NCI-H146 (cell line): ENCODE measurements at places on chromosomes 6 and 20.

DNA sequence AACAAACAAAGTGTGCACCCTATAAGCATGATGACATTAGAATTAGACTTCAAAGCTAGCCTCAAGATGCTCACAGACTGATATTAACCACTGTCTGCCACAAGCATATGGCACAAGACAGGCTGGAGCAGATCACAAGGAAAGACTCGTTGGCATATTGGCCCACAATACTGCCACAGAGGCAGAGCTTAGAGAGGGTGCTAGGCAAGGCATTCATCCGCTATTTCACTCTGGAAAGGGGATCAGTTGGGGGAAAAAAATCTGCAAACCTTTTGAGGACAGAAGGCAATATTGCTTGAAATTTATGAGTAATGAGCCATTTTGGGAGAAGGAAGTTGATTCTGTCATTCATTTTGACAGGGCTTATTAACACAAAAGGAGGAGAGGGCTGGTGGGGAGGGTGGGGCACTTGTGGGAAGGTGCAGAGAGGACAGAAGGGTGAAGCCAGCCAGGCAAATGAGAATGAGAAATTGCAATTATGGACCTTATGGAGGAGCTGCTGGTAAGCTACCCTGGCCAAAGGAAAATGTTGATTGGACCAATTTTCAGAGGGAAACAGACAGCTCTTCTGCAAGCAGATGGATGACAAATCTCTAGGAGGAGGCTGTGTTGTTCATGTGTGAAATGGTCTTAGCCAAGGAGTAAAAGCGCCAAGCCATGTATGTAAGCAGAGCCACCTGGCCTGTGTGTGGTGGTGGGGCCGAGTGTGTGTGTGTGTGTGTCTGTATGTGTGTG is 187.7 kb downstream of the GMPR start:
- DNase-seq: no peak

DNA sequence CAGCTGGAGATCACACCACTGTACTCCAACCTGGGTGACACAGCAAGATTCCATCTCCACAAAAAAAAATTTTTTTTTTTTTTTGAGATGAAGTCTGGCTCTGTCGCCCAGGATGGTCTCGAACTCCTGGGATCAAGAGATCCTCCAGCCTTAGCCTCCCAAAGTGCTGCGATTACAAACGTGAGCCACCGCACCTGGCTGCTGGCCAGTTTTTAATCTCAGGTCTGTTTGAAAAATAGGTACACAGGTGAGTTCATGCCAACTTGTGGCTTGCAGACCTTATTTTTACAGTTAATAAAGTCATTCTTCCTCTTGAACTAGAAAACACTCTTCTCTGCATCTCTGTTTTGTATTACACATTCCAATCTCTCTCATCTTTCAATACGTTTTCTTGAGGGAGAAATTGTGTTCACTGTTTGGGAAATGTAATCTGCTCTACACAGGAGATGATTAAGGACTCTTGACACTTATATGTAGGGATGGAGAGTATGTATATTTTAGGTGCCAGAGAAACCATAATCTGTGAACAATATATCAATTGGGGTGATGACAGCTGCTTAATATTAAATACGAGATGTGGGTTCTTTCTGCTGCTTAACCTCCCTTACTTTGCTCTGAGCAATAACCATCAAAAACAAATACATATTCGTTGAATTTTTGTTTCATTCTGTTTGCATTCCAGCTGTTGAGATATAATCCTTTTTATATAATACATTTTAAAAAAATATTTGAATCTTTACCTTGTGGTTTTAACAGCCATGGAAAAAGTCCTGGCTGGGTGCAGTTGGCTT is 17.7 kb upstream of the RIPOR3 start:
- no peak for DNase-seq

DNA sequence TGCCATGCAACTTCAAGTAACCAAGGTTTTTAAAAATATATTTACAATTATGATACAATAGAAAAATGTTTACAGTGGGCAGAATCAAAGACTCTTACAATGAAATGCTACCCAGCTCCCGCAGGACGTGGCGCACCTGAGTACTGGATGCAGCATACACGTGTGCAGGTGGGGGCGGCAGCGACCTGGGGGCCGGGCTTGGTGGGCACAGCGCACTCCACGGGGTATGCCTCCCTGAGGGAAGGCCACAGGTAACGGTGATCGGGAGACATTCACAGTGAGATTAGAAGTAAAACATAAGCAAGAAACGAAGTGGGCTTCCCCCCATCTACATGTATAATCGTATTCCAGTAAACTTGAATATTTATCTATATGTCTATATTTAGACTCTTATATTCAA is 54.2 kb downstream of the WDR27 start:
- no peak for DNase-seq

DNA sequence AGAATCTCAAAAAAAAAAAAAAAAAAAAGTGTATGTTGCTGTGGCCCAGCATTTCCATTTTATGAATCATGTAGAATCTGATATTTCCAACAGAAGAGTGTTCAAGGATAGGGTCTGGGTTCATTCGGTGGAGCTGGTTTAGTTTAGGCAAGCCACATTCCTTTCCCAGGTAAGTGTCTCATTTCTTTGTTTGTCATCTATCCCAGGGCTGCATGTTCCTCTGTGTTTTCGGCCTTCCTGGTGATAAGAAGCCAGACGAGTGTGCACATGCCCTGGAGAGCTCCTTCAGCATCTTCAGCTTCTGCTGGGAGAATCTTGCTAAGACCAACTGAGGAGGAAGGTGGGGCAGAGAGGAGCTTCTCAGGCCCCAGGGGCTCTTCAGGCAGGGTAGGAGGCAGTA is 38.2 kb downstream of the NFYA start:
- no peak for DNase-seq

- DNase-seq: no peak
Measured at GRCh38 chr6:132084811-132085509, 133.8 kb upstream of the CCN2 start.

GRCh38 chr6:28370440-28370839 is 20.7 kb downstream of the ZKSCAN3 start:
- DNase-seq: no peak

- DNase-seq: no peak
Measured at GRCh38 chr6:43747784-43748183, 22.2 kb upstream of the VEGFA start.

- peak; percentile 8 for DNase-seq
Measured at GRCh38 chr6:64998204-64998603, 708.8 kb downstream of the EYS start.

DNA sequence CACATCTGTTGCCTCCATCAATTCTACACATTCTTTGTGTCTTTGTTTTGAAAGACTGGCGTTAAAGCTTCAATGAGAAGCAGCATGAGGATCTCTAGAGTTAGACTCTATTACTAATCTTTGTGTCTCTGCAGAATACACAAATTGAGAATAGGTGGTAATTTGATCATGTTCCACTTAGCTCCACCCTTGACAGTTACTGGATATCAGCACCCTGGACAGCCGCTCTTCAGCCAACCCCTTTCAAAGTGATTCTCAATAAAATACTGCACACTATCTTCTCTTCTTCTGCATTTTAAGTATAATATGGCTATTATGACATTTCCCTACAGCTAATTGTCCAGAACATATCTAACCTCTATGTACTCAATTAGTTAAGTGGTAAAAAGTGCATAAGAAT is 54.3 kb upstream of the CNR1 start:
- DNase-seq: no peak

GRCh38 chr20:58071991-58072390 is 156.5 kb downstream of the ANKRD60 start:
- peak; percentile 54 for DNase-seq

GRCh38 chr6:169847901-169848311 is 96.5 kb downstream of the ERMARD start:
- DNase-seq: no peak
